OCI-M1 (cell line): ENCODE measurements at places on chromosomes 12 and 14.
A peak's percentile ranks its signal among the peaks of the same experiment; 100 is the strongest.

- no peak for DNase-seq
These were observed 122.8 kb downstream of the EML1 start for GRCh38 chr14:99916091-99916383.

- no peak for DNase-seq
These were observed 92.9 kb downstream of the SLCO1B1 start for GRCh38 chr12:21223930-21224329.

- peak; percentile 43 for DNase-seq
These were observed at the start of gene ANKS1B for GRCh38 chr12:99984271-99985128. Gene ANKS1B (minus strand): TSS chr12:99984936. CDS start chr12:99984237, 699 bp downstream.

GRCh38 chr12:21751517-21751916 lies 23.0 kb downstream of the KCNJ8 start:
- peak; percentile 53 for DNase-seq

DNA sequence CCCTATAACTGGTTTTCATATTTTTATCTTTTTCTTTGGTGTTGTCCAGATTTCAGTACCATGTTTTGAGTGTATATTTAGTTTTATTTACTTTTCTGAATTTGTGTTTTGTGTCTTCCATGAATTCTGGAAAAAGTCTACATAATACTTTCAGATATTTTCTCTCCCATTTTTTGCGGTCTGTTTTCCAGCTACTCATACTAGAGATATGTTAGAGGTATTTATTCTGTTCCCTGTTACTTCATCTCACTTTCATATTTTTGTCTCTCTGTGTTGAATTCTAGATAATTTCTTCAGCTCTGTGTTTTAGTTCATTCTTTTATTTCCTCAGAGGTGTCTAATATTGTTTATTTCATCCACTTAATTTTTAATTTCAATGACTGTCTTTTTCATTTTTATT lies 74.2 kb downstream of the IFT81 start:
- DNase-seq = no peak
